NCI-H2081 treated with DMSO at 0.1 percent for 48 hours (cell line): ENCODE measurements at places on chromosomes 7 and 10.
A peak's percentile ranks its signal among the peaks of the same experiment; 100 is the strongest.

GRCh38 chr10:45383682-45384330 lies 9.8 kb downstream of the ALOX5 start:
- DNase-seq, result no peak

DNA sequence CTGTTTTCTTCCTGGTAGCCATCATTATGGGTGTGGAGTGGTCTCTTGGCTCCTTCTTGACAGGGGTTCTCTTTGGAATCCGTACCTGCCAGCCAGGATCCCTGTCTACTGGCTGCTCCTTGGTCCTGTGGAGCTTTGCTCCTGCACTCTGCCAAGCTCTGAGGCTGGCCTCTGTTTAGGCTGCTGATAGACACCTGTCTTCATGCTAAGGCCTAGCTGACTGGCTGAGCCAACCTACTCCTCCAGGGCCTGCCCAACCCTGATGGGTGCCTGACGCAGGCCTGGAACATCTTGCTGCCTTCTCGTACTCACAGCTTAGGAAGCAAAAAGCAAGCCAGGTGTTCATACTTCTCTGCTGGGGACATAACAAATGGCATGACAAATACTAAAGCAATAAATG lies 333.6 kb upstream of the ZNF32 start:
- no peak for DNase-seq

- DNase-seq, result no peak
Measured at GRCh38 chr10:121838149-121838548, 89.7 kb downstream of the ATE1 start.

GRCh38 chr7:51121931-51122425 lies 194.6 kb downstream of the COBL start:
- DNase-seq, result no peak

- DNase-seq, result no peak
Measured at GRCh38 chr10:49168171-49168540, 20.0 kb downstream of the TMEM273 start.

DNA sequence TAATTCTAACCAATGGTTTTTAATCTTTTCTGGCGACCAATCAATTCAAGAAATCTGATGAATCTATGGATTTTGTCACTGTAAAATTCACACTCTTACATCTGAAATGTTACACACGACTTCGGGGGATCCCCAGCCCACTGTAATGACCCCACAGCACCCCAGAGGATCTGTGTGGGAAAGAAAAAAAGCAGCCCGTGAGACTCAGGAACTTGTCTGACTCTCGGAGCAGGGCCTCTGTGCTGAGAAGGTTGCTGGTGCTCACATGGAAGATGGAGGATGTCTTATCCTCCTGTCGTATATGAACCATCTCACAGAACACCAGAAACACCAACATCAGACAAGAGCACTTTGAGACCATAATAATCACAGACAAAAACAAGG lies 228.4 kb upstream of the INHBA start:
- DNase-seq, result no peak

DNA sequence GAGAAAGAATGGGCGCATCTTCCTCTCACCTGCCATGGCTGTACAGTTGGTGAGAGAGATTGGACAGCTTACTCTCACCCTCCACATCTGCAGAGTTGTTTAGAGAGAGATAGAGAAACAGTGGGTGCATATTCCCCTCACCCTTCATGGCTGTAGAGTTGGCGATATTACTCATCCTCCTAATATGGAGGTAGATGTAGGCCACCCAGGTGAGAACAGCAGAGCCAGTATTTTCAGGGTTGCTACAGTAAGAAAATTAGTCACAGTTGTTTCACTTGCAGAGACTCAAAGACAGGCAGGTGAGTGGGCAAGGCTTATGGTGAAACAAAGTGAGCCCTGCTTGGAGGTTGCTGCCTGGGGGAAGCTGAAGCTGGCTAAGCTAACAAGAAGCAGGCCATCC lies 65.0 kb upstream of the PFKP start:
- no peak for DNase-seq

DNA sequence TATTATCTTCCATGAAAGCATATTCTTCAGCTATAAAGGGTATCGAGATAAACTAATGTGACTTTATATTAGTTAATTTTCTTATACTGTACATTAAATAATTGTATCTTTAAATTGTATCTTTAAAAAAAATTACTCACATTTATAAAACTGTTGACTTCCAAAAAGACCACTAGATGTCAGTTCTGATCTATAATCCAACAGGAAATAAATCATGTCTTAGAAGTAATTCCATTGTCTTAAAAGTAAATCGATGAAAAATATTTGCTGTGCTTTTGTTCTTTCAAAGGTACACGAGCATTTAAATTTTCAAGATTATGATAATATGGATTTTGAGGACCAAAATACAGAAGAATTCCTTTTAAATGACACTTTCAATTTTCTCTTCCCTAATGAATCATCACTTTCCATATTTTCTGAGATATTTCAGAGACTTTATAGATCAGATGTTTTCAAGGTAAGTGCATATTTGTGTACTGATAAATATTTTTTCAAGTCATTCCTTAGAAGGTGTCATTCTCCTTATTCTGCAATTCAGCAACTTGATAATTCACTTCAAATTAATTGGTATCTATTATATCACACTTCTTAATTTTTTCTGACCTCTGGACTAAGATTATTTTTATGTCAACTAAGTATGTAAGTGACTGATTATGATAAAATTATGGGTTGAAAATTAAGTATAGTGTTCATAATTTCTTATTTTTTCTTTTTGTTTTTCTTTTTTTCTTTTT lies 138.5 kb downstream of the CPED1 start:
- DNase-seq, result peak; percentile 9

DNA sequence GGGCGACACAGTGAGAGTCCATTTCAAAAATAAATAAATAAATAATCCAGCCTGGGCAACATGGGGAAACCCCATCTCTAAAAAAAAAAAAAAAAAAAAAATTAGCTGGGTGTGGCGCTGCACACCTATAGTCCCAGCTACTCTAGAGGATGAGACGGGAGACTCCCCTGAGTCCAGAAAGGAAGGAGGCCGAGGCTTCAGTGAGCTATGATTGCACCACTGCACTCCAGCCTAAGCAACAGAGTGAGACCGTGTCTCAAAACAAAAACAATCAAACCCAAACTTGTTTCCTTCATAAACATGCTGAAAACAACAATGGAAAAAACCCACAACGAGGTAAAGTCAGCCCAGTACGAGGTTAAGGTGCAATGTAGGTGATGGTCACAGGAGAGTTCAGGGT lies 1.2 kb downstream of the COX19 start:
- no peak for DNase-seq

DNA sequence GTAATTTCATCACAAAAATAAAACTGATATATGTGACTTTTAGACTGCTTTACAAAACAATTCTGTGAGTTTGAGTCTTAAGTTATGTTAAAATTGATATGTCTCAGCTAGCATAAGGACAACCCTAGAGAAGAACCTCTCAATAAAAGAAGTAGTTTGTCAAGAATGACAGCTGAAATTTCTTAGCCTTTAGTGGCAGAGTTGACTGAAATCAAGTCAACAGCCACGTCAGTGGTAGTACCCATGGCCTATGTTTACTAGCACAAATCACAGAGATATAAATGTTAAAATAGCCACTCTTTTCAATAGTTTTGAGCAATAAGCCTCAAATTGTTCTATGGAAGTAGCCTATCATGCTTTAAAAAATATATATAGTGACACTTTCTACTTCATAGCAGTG lies 138.9 kb upstream of the FERD3L start:
- no peak for DNase-seq

DNA sequence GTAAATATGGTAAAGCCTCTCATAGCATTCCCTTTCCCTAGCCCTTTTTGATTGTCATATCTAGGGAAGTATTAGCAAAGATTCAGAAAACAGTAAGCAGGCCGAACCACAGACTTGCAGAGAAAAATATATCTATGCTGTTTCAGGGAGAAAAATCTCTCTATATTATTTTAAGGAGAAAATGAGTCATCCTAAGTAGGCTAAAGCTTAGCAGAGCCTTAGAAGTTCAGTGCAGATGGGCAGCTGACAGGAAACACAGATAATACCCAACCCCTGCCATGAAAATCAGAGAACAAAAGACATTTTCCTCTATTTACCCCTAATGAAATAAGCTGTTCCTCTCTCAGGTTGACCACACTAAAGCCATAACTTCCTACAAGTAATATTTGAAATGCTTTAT lies 16.5 kb downstream of the C1QL3 start:
- no peak for DNase-seq

- DNase-seq, result no peak
Measured at GRCh38 chr10:129442866-129443265, 24.2 kb upstream of the MGMT start.

- no peak for DNase-seq
Measured at GRCh38 chr7:31875424-31875823, 188.4 kb downstream of the PPP1R17 start.

GRCh38 chr7:31254926-31255325 lies 85.6 kb downstream of the NEUROD6 start:
- DNase-seq, result no peak

DNA sequence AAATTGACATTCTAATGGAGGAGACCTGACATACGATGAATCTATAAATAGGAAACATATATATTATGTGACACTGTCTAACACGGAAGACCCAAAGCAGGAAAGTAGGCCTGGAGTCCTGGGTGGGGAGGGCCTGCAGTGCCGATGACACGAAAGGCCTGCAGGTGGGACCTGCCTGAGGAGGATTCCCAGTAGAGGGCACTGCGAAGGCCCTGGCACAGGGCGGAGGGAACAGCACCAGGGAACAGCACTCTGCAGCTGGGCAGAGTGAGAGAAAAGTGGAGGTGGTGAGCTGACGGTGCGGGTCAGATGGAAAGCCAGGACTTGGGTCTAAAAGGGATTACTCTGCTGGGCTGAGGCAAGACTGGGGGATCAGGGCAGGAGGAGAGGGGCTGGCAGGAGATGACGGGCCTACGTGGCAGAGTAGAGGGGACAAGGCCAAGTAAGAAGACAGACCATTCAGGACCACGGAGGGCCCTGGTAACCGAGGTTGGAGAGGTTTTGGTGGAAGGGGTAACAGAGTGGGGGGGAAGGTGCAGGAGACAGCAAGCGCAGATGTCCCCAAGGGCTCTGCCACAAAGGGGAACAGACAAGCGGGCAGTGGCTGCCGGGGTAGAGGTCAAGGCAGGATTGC lies 8.1 kb downstream of the ZNF746 start:
- DNase-seq, result no peak

DNA sequence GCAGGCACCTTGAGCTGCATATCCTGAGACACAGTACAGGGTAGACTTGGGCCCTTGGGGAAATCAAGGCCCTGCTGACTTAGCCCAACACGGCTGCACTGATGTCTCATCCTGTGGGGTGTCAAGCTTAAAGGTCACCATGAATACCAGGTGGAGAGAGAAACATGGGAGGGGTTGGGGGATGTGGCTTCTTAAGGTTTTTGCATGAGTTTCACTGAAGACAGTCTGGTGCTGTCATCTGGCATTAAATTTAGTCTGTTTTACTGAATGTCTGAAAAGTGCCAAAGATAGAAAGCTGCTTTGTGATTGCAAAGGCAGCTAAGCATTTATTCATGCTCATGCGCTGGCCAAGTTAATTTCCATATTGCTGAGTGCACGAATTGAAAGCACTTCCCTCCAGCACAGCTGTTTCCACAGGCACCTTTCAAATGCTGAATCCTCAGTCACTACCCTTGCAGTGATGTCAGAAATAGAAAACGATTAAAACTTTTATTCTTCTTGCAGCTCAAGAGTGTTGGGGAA lies 102.1 kb downstream of the OSBPL3 start:
- DNase-seq, result no peak

DNA sequence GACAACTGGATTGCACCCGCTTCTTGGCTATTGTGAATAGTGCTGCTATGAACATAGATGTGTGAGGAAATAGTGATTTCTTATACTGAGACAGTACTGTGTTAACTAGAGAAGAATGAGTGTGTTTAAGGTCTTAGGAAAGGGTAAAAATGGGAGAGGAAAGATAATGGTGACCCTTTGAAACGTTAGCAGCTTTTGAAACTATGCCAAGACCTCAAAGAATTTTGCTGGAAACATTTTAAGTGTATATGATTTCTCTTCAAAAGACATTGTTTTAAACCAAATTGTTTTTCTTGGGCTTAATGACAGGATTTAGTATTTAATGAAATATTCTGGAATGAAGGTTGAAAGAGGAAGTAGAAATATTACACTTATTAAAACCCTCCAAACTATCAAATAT lies 100.8 kb upstream of the ARHGAP21 start:
- DNase-seq, result no peak

GRCh38 chr7:51344406-51345138 lies 28.0 kb upstream of the COBL start:
- no peak for DNase-seq

- no peak for DNase-seq
Measured at GRCh38 chr7:63077841-63078240, 920.8 kb upstream of the ZNF722 start.

DNA sequence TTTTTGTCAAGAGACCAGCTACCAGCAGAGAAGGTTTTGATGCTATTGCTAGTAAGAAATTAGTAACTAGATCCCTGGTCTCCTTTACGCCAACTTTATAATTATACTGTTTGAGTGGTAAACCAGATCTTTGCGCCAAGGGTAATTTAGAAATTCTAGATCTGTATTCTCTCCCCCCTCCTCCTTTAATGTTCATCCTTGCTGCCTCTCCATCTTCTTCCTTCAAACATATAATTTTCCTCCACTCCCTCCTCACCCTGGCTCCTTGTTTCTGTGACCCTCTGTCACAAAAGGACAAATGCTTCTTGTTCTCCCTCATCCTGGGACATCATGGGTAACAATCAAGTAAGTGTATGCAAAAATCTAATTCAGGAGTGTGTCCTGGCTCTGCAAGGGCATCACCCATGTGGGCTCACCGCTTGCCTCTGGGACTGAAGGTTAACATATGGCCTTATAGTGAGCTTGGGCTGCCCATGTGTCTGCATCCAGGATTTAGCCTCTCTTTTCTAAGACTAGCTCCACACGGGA lies 121.2 kb downstream of the BAMBI start:
- DNase-seq, result no peak

GRCh38 chr7:41816111-41816510 lies 113.2 kb upstream of the INHBA start:
- DNase-seq, result no peak

DNA sequence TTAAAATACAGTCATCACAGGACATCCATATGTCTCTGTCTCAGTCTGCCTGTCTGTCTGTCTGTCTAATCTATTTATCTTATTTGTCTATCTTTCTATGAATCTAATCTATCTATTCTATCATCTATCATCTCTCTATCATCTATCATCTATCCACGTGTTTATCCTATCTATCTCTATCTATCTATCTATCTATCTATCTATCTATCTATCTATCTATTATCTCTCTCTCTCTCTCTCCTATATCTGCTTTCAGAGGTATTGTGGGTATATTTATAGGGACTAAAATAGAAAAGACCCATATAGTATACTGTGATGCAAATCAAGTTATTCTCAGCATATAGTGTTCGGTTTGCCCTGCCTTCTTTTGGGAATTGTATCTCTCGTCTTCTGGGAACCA lies 167.5 kb downstream of the VPS50 start:
- no peak for DNase-seq

GRCh38 chr10:85043207-85043606 lies 714.8 kb downstream of the CCSER2 start:
- no peak for DNase-seq

GRCh38 chr10:66837990-66838389 lies 87.8 kb upstream of the LRRTM3 start:
- DNase-seq, result no peak
